B cell (primary cell): ENCODE measurements at places on chromosomes 4 and X. TPM values are rescaled to one million over a fixed set of nuclear protein-coding genes. Genes with fewer than 3 reads are reported as not detected.

GRCh38 chrX:77962068-77962902 lies 7.2 kb downstream of the PGAM4 start:
- no peak for DNase-seq

DNA sequence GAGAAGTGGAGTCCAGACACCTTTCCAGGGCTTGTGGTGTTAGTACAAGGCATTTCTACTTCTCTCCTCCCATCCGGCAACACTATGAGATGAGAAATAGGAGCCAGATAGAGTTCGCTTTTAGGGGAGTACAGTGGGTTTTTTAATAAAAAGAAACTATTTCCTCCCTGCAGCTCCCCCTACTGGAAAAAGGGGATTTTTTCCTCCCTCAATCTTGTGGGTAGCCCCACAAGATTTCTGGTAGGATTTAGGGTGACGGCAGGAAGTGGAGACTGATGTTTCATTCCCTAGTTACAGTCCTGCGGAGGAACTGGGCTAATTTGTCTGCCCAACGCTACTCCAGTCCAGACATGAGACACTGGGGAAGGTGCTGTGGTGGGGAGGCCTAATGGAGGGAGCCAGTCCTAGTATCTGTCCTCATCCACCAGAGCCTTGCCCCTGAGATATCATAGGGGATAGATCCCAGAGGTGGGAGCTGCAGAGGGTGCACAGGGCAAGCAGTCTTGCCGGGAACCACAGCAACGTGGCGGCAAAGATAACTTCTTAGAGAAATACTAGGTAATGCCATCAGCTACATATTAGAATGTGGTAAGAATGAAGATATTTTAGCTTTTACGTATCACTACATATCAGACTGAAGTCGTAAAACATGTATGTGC lies 45.5 kb upstream of the PRKG2 start:
- DNase-seq, result no peak

DNA sequence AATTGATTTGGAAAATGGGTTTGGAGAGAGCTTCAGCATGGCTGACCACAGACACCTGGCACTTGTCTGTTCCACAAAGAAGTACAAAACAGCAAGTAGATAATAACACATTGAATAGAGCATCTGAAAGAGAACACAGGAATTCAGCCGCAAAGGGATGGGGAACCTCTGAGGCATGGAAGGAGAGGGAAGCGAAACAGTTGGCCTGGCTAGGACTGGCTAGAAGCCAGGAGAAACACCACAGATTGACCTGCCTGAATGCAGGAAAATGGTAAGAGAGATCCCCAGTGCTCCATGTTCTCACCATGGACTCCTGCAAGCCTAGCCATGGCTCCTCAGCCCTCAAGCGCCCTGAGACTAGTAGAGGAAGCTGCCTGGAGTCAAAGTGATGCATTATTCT lies 169.7 kb upstream of the SH3RF1 start:
- DNase-seq, result no peak

- no peak for DNase-seq
Observed at GRCh38 chrX:2691543-2692220, 587 bp downstream of the CD99 start.

- no peak for DNase-seq
Observed at GRCh38 chrX:54926978-54927377, 6.4 kb downstream of the TRO start.

Gene CDKL2
- total RNA-seq, result 0.27 and 0.81 TPM in 2 replicates

GRCh38 chr4:86965019-86965976 lies 30.5 kb downstream of the AFF1 start:
- peak; percentile 63 for DNase-seq

GRCh38 chr4:19158107-19158809 lies 1093.4 kb upstream of the SLIT2 start:
- DNase-seq, result no peak

DNA sequence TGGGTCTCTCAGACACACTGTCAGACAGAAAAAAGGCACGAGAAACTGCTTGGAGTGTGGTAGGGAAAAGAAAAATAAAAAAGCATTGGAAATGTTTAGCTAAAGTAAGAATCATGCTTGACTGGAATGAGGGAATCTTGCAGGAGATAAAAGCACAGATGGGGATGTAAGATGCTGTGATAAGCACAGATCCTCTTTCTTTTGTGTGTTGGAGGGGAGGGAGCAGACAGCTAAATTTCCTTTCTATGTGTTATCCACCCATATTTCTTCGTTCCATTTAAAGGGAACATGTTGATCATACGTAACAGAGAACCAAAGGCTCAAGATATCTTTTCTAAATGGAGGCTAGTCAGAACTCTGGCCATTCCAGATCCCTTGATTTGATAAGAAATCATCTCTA lies 614.0 kb upstream of the LCORL start:
- no peak for DNase-seq
